ENCODE measurements at places on chromosomes 16 and 17. TPM values are rescaled to one million over a fixed set of nuclear protein-coding genes. Genes with fewer than 3 reads are reported as not detected.

Gene TEX14
- 2.7 TPM for total RNA-seq

GRCh38 chr16:1412847-1413246, 1.7 kb downstream of the UNKL start:
- DNase-seq: no peak

- DNase-seq: no peak
Observed at GRCh38 chr17:63378411-63379375, 67.4 kb downstream of the CYB561 start.

DNA sequence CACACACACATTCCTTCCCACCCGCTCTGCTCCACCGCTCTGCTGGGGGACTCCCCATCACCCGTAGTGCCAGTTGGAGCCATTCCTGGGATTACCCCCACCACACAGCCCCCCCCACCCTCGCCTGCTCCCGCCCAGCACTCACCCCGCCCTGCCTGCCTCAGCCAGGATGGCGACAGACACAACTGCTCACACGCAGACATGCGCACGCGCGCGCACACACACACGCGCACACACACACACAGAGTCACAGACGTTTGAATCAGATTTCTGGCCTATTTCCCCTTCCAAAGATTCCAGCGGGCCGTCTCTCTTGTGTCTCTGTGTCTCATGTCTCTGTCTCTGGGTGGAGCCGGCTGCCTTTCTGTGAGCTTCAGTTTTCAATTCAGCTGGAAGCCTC, 4.4 kb downstream of the CACNA1G start:
- DNase-seq: no peak

DNA sequence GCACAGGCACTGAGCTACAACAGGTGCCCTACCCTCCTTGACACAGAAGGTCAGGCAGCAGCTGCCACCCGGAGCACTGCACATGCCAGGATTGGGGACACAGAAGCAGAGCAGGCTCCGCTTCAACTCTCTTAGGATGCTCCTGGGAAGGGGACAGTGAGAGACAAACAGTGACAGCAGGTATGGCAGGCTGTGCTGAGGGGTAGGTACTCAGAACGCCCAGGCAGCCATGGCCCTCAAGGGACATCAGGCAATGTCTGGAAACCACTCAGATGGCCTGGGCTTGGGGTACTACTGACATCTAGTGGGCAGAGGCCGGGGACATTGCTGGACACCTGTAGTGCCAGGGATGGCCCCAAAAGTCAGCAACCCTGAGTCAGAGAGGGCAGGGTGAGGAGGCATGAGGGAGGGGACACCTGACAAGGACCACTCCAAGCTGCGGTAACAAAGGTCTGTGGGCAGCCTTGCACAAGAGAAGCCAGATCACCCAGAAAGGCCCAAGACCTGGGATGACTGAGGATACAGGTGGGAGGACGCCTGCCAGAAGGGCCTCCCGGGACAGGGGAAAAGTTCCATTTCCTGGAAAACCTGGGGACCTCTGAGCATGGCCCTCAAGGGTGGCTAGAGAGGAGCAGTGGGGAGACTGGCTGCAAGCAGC, 21.2 kb downstream of the PEMT start:
- DNase-seq: peak; percentile 18

- DNase-seq: peak; percentile 38
Observed at GRCh38 chr17:8163978-8164814, 1.4 kb upstream of the VAMP2 start.

GRCh38 chr17:11340803-11341202, 99.8 kb downstream of the SHISA6 start:
- no peak for DNase-seq

DNA sequence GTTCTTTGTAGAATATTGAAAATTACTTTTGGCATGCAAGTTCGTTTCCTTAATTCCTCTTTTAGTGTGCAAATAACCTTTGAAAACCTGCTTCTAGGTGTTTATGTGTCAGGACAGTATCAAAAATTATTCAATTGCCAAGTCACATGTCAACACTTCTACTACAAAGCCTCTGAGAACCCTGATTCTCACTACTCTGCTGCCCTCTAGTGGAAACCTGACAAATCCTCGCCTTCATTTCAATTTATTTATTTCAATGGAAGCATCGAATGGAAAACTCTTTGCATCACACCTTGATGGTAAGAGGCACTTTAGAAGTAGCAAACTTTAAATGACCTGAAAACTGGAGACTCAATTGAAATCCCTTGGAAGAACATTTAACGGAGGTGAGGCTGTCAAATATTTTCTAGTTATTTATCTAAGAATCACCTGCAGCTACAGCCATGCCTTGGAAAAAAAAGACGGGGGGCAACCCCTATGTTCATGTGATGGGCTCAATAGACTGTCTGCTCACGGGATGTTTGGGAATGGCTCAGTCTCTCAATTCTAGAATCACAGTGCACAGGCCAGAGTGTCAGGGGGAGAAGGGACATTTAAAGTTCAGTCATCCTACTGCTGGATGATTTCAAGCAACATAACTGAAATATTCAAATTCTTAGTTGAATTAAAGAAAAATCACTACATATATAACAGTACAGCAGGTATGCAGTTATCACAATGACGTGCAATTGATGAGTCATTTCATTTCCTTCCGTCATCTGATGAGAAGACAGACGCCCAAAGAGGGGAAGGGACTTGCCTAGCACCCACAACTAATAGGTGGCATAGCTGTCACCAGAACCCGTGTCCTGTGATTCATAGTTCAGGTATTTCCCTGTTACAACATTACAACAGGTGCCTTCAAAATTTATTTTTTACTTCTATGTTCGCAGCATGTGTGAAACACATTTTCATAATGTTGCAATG, 563.9 kb downstream of the TOX3 start:
- peak; percentile 31 for DNase-seq

DNA sequence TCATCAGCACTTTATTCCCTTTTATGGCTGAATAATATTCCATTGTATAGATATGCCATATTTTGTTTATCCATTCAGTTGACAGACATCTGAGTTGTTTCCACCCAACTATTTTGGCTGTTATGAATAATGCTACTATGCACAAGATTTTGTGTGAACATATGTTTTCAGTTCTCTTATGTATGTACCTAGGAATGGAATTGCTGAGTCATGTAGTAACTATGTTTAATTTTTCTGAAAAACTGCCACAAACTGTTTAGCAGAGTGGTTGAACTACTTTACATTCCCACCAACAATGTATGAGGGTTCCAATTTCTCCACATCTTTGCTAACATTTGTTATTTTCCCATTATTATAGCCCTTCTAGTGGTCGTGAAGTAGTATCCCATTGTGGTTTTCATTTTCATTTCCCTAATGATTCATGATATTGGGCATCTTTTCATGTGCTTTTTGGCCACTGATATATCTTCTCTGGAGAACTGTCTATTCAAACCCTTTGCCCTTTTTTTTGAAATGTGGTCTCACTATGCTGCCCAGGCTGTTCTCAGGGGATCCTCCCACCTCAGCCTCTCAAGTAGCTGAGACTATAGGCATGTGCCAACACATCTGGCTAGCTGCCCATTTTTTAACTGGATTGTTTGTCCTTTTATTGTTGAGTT, 26.3 kb downstream of the SMURF2 start:
- DNase-seq: peak; percentile 64

- peak; percentile 74 for DNase-seq
Observed at GRCh38 chr17:15436473-15437302, 30.7 kb downstream of the CDRT4 start.

DNA sequence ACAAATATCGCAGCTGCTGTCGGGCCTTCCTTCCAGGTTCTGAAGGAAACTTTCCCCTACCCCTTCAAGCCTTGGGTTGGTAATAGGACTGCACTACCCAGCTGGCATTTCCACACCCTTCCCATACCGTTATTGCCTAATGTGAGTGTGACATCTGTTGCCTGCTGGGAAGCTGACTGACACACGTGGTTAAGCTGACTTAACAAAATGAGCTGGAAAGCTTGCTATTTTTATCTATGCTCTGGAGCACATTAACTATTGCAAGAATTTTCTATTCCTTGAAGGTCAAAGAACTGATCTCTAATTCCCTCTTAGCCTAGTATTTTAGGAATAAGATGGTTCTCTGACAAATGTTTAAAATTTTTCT, 79.5 kb downstream of the PMP22 start:
- DNase-seq: no peak

- DNase-seq: no peak
Observed at GRCh38 chr17:44787271-44787940, 28.6 kb downstream of the ADAM11 start.

GRCh38 chr16:69345923-69346322, 5.7 kb downstream of the TMED6 start:
- no peak for DNase-seq

- DNase-seq: no peak
Observed at GRCh38 chr17:39244016-39244599, 18.4 kb upstream of the STAC2 start.

All from HT1080 (cell line).